ENCODE measurements at places on chromosomes 12 and 14. TPM values are rescaled to one million over a fixed set of nuclear protein-coding genes. Genes with fewer than 3 reads are reported as not detected.

Gene CCDC196
- not detected for total RNA-seq

Gene PRICKLE1
- total RNA-seq, result not detected

GRCh38 chr12:46494424-46494823, 121.9 kb upstream of the SLC38A2 start:
- peak overlapping the region; percentile 23 for H3K4me3 ChIP-seq
- H3K27ac ChIP-seq, result peak overlapping the region; percentile 96
- peaks cover 68% of the 10 kb centered on the region for H3K4me1 ChIP-seq
- no peaks in the 10 kb centered on the region for H3K27me3 ChIP-seq
- DNase-seq, result peak; percentile 88

- DNase-seq, result no peak
- no peaks in the 10 kb centered on the region for H3K27me3 ChIP-seq
- no peaks in the 10 kb centered on the region for H3K36me3 ChIP-seq
- no peak overlapping the region for H3K4me3 ChIP-seq
Observed at GRCh38 chr12:124557518-124558223, 9.7 kb downstream of the NCOR2 start.

GRCh38 chr12:64088431-64089349, 133.4 kb downstream of the KICS2 start:
- H3K36me3 ChIP-seq, result no peaks in the 10 kb centered on the region
- no peaks in the 10 kb centered on the region for H3K27me3 ChIP-seq
- no peaks in the 10 kb centered on the region for H3K4me1 ChIP-seq
- peak; percentile 39 for DNase-seq

DNA sequence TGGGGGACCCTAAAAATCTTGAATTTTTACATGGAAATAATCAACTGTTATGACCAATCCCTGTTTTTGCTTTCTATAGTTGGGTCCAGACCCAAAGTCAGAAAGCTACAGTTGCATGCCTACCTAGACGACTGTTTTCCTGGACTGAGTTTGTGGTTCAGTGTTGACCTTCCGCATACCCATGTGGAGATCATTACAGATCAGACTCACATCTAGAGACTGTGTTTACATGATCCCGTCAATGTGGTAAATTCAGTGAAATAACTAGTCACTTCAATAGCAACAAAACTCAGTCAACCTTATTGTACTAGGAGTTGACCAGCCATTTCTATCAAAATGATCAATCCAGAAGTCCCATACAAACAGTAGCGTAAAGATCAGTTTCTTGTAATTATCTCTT, 257.6 kb downstream of the EGLN3 start:
- DNase-seq, result no peak
- no peaks in the 10 kb centered on the region for H3K36me3 ChIP-seq
- H3K27me3 ChIP-seq, result no peaks in the 10 kb centered on the region
- no peaks in the 10 kb centered on the region for H3K4me1 ChIP-seq

GRCh38 chr14:71463807-71464206, 468.4 kb upstream of the RGS6 start:
- DNase-seq, result no peak
- H3K27ac ChIP-seq, result no peak overlapping the region
- H3K36me3 ChIP-seq, result no peaks in the 10 kb centered on the region

DNA sequence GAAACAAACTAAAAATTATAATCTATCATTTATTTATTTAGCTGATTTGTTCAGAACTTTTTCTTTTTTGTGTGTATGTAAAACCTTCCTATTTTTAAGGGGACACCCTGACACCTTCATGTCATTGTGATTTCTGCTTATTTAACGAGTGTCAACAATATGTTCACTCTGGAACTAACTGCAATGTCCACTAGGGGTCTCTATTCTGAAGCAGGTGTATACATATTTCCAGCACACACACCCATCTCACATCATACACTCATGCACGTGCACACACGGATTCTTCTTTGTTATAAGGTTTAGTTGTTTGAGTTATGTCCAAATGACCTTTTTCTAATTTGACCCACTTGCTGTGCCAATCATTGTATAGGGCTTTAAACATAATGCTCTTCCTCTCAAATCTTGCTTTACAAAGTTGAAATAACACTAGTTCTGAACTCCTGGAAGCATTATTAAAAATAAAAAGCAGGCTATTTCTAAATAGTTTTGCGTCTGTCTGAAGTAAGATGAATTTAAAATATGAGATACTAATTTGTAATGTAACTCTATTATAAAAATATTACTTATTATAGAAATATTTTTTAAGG, 15.5 kb downstream of the E2F7 start:
- peak; percentile 69 for DNase-seq
- no peak overlapping the region for H3K27ac ChIP-seq
- H3K36me3 ChIP-seq, result peaks cover 22% of the 10 kb centered on the region
- peaks cover 12% of the 10 kb centered on the region for H3K4me1 ChIP-seq
- no peaks in the 10 kb centered on the region for H3K27me3 ChIP-seq

DNA sequence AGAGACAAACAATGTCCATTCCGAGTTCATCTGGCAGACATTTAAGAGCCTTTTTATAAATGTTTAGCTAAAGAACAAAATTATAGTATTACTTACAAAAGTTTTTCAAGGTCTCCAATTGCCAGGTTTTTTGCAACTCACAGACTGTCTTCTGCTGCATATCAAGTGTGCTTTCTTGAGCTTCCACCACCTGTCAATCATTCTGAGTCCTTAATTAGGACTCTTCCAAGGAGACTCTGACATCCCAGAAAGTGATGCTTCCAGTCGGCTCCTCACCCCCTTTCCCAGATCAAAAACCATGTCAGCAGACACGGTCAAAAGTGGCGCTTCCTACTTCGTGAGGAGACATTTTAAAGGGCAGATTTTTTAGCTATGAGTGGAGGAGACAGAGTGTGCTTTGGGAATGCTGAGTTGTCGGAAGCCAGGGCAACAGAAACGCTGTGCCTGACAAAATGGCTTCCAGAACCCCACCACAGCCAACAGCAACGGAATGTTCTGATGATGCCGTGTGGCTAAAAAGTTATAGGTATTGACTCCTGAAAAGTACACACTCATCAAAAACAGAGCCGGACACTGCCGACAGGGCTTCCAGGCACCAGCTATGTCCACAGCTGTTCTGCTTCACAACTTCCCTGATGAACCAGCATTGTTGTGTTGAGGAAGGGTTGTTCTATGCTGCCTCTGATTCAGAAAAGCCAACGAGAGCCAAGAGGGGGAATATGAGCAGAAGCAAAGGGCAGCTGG, 116.1 kb upstream of the SLC35F4 start:
- no peaks in the 10 kb centered on the region for H3K4me1 ChIP-seq
- H3K4me3 ChIP-seq, result no peak overlapping the region
- DNase-seq, result no peak
- H3K27ac ChIP-seq, result no peak overlapping the region
- peaks cover 12% of the 10 kb centered on the region for H3K27me3 ChIP-seq
- H3K36me3 ChIP-seq, result no peaks in the 10 kb centered on the region

DNA sequence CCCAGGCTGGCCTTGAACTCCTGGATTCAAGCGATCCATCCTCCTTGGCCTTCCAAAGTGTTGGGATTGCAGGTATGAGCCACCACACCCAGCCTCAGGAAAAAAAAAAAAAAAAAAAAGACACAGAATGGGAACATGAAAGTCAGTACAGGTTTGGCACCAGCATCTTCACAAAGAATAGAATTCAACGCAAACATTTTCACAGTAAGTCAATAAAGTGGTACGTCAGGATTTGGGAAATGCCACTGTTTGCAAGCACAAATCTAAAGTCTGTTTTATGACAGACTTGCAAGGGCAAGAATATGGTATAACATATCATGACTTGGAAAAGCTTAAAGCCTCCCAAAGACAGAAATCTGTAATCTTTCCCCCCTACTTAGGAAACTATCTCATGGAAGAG, 34.9 kb upstream of the WDR89 start:
- no peak overlapping the region for H3K27ac ChIP-seq
- DNase-seq, result no peak
- 0 out of 2 replicates have a peak, but pooled peaks cover 13% of the 10 kb centered on the region for H3K4me1 ChIP-seq
- no peak overlapping the region for H3K4me3 ChIP-seq
- H3K36me3 ChIP-seq, result no peaks in the 10 kb centered on the region

- peak overlapping the region; percentile 59 for H3K27ac ChIP-seq
- H3K27me3 ChIP-seq, result no peaks in the 10 kb centered on the region
- H3K36me3 ChIP-seq, result no peaks in the 10 kb centered on the region
- peaks cover 38% of the 10 kb centered on the region for H3K4me1 ChIP-seq
Observed at GRCh38 chr12:1054117-1054870, 63.3 kb downstream of the ERC1 start.

DNA sequence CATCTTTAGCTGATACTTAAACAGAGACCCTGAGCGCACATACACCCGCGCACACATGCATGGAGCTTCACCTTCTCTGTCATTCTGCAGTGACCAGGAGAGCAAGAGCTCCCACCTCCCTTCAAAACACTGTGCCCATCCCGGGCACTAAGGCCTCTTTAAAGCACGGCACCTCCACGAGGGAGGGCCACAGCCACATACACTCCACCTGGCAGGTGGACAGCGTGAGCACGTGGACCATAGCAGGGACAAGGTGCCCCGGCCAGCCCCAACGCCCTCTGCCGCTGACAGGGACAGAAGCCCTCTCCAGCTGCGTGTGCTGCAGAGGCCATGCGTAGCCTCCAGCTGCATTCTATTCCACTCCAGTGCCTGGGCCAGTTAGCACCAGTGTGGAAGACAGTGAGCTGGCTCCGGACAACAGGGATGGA, 5.4 kb downstream of the GAPDH start:
- no peak overlapping the region for H3K4me3 ChIP-seq
- no peak for DNase-seq
- H3K36me3 ChIP-seq, result no peaks in the 10 kb centered on the region
- H3K27ac ChIP-seq, result peak overlapping the region; percentile 49
- no peaks in the 10 kb centered on the region for H3K27me3 ChIP-seq

DNA sequence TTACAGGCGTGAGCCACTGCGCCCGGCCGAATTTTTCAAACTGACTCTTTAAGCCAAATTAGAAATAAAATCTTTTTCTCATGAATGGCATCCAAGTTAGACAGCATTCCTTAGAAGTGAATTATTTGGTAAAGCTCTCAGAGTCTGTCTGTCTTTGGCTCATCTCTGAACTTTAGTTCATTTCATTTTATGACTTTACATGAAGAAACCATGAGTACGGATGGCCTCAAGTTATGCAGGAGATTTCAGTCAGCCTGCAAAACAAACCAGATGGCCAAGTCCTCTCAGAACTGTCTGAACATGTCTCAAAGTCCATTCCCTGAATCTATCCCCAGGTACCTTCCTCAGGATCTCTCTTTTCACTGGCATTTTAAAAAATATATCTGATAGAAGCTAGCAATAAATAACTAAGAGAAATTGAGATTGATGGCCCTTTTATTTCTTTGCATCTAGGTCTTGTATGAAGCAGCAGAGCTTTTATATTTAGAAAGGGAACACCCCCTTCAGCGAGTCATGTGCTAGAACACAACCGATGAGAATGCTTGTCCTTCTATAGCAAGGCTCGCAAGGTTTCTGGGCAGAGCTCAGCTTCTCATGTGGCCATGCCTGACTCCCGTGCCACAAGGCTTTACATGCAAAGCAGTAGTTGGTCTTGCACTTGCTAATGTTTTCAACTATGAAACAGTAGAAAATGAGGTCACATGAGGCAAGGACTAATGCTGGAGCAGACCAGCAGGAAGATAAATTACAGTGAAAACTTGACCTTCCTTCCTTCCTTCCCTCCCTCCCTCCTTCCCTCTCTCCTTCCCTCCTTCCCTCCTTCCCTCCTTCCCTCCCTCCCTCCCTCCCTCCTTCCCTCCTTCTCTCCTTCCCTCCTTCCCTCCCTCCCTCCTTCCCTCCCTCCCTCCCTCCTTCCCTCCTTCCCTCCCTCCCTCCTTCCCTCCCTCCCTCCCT, 125.0 kb downstream of the AKAP6 start:
- no peaks in the 10 kb centered on the region for H3K4me1 ChIP-seq
- no peaks in the 10 kb centered on the region for H3K27me3 ChIP-seq
- H3K4me3 ChIP-seq, result no peak overlapping the region
- H3K27ac ChIP-seq, result no peak overlapping the region

DNA sequence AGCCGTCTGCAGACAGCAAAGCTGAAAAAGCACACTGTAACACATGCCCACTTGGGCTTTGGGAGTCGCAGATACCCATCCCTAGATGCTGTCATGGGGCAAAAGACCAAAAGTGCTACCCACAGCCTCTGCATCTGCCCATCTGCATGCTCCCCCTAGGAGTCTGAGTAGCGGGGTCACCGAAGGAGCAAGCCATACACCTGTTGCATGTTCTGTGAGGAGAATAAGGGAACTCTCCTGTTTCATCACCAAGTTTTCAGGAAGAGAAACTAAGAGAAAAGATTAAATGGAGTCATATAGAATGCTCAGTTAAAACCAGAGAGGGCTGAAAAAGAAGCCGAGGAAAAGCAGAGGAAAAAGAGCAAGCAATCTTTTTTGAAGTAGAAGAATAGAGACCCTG, 13.7 kb upstream of the ST8SIA1 start:
- no peaks in the 10 kb centered on the region for H3K27me3 ChIP-seq
- H3K4me3 ChIP-seq, result no peak overlapping the region
- no peaks in the 10 kb centered on the region for H3K36me3 ChIP-seq
- DNase-seq, result no peak
- no peak overlapping the region for H3K27ac ChIP-seq

- DNase-seq, result no peak
- no peak overlapping the region for H3K27ac ChIP-seq
- no peaks in the 10 kb centered on the region for H3K36me3 ChIP-seq
Observed at GRCh38 chr14:94907626-94908261, 137.8 kb upstream of the GSC start.
